NCI-H2171 (cell line): ENCODE measurements at places on chromosomes 13 and 19.
A peak's percentile ranks its signal among the peaks of the same experiment; 100 is the strongest.

DNA sequence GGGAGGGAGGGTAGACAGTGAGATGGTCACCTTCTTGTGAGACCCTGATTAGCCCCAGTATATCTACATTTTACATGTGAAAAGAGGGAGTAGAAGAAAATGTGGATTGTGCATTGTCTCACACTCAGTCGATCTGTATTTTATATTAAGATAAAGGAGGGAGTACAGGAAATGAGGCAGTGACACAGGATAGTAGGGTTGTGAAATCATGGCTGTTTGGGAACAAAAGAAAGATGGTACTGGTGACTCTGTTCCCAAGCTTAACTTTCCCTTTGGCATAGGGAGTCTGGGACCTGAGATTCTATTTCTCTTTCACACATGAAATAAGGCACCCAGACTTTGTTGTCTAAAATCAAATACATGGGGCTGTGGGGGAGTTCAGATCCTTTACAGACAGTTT, 194.7 kb downstream of the ABCC4 start:
- DNase-seq: no peak

DNA sequence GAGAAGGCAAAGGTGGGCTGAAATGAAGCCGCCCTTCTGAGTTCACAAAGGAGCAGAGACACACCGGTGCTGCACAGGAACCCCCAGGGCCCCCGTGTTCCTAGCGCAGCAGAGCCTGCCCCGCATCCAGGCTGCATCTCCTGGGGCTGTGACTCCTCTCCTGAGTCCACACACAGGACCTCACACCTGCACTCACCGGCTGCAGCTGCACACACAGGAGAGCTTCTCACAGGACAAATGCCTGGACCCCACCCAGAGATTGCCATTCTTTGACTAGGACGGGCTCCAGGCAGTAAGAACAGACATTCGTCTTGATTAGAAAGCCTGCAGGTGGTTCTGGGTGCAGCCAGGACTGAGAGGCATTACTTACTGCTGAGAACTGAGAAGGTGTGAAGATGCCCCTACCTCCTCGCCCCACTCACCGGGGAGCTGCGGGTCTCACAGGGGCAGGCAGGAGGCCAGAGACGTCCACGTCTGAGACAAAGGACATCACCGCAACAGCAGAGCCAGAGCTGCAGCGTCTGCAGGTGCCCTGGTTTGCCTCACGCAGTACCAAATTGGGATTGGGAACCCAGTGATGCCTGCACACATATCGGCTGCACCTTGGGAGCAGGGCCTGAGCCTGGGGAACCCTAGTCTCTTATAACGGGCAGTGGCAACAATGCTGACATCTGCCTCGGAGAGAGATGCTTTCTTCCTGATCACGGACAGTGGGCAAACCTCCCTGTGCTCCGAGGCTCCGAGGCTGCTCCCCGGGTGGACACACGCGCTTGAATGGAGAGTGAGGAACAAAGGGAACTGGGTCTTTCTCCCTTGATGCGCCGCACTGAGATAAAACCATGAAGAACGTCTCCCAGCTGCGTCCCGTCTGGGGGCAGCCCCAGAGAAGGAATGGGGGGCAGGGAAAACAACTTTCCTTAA, 50.4 kb downstream of the RASA3 start:
- DNase-seq: no peak

DNA sequence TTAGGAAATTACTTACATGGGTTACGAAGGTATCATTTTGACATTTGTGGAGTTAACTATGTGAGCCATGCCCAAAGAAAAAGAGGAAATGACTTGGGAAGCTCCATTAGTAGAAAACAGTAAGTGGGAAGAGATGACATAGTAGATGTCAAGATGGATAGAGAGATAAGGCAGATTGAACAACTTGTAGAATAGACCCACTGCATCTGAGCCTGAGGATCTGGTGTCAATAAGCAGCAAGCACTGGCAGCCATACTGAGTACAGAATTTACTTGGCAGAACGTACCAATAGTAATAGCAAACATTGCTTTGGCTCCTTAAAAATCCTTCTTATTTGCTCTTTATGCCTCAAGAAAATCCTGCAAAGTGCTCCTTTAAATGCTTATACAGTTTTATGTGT, 203.8 kb downstream of the GPC6 start:
- DNase-seq: no peak

GRCh38 chr13:102700088-102701031, 5.5 kb upstream of the METTL21C start:
- no peak for DNase-seq

- peak; percentile 83 for DNase-seq
Observed at GRCh38 chr19:32345261-32346207, at the start of gene ZNF507. Gene ZNF507 (plus strand): TSS chr19:32345610. CDS start chr19:32352831, 7,221 bp downstream.
